ENCODE measurements at places on chromosomes 7 and 10.
A peak's percentile ranks its signal among the peaks of the same experiment; 100 is the strongest.

- DNase-seq, result no peak
These were observed 71.6 kb downstream of the PTPRE start for GRCh38 chr10:127978481-127978880.

GRCh38 chr10:21526860-21527597 is 1.5 kb upstream of the SKIDA1 start:
- peak; percentile 69 for DNase-seq

DNA sequence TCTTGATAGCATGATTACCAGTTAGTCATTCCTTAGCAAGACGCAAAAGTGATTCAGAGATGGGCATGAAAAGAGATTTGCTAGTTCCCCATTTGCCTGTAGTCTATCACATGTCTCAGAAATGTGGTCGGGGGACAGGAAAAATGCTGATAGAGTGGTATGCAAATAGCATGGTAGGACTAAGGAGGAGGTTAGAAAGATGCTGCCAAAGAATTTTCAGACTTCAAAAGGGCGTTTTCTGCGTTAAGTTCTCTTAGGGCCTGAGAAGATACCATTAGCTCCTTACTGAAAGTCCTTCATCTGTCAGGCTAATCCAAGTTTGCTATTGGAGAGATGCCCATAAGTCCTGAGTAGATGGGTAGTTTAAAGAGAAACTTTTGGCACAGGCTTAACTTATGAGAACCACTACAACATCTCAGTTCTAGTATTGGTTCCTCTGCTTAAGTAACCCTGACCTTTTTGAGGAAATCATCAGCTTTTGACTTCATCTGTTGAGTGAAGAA is 2.7 kb downstream of the CALD1 start:
- no peak for DNase-seq

DNA sequence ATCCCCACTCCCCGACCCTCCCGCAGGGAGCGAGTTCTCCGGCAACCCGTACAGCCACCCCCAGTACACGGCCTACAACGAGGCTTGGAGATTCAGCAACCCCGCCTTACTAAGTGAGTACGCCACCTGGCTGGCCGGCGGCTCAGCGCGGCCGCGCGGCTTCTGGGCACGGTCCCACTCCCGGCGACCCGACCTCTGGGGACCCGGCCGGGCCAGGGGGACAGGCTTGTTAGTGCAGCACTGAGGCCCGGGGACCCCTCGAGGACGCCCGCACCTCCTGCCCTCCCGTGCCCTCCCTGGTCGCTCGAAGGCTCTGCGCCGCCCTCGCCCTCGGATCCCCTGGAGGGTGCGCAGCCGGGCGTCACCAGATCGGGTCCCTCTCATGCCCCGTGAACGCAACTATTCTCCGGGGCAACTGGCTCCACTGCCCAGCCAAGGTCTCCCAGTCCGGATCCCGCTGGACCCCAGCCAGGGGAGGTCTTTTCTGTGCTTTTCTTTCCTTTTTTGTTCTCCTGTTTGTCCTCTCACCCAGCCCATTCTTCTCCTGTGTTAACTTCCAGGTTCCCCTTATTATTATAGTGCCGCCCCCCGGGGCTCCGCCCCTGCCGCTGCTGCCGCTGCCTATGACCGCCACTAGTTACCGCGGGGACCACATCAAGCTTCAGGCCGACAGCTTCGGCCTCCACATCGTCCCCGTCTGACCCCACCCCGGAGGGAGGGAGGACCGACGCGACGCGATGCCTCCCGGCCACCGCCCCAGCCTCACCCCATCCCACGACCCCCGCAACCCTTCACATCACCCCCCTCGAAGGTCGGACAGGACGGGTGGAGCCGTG is 81.8 kb downstream of the PAX2 start:
- DNase-seq, result no peak

DNA sequence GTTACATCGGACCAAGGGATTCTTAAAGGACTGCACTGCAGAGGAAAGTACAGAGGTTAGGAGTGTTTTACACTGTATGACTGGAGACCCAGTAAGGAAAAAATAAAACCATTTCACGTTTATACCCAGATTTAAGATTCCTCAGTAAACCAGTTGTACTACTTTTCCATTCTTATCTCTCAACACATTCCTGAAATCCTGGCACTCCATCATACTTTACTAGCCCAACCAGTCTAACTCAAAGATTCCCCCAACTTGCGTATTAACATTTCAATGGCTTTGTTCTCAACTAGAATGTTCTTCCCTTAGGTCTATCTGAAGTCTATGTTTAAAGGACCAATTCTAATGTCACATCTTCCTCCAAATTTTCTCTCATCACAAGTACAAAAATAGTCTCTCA is 8.0 kb downstream of the CCDC186 start:
- DNase-seq, result no peak

DNA sequence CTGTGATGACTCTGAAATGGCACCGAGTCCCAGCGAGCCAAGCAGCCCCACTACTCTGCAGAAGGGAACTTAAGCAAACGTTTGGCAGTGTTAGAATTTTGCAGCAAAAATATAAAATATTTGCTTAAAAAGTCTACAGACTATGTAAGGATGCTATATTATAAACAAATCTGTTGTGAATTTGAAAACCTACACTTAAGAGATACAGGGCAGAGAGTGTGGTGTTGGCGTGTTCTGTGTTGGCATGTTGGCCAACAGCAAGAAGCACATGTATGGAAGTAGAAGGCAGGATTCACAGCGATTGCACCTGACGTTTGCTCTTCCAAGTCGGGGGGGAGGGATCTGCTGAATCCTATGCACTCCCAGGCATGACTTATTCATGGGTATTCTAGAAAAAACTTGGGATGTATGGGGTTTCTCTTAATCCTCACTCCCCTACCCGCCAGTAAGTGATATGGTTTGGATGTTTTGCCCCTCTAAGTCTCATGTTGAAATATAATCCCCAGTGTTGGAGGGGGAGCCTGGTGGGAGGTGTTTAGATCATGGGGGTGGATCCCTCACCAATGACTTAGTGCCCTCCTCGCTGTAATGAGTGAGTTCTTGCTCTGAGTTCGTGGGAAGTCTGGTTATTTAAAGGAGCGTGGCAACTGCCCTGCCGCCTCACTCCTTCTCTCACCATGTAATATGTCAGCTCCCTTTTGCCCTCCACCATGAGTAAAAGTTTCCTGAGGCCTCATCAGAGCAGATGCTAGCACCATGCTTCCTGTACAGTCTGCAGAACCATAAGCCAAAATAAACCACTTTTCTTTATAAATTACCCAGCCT is 62.1 kb downstream of the PKD1L1 start:
- DNase-seq, result no peak

DNA sequence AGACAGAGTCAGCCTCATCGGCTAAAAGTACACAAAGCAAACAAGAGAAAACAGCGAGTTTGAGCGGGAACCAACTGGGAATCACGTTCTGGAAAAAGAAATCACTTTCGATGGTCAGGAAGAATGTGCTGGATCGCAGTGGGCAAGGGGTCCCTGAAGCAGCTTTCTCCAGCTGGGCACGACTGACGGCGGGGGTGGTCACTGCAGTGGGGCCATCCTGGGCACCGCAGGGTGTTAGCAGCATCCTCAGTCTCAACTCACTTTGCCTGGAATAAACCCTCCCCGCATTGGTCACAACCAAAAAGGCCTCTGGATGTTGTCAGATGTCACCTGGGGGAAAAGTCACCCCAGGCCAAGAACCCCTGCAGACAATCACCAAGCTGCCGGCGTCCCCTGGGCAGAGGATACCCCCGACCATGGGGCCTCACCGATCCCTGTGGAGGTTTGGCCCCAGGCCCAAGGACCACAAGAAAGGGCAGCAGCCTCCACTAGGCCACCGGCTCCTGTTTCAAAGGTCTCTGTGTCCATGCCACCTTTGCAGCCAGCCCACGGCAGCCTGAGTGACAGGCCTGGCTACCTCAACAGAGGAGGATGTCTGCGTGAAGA is 42.9 kb downstream of the EBF3 start:
- no peak for DNase-seq

DNA sequence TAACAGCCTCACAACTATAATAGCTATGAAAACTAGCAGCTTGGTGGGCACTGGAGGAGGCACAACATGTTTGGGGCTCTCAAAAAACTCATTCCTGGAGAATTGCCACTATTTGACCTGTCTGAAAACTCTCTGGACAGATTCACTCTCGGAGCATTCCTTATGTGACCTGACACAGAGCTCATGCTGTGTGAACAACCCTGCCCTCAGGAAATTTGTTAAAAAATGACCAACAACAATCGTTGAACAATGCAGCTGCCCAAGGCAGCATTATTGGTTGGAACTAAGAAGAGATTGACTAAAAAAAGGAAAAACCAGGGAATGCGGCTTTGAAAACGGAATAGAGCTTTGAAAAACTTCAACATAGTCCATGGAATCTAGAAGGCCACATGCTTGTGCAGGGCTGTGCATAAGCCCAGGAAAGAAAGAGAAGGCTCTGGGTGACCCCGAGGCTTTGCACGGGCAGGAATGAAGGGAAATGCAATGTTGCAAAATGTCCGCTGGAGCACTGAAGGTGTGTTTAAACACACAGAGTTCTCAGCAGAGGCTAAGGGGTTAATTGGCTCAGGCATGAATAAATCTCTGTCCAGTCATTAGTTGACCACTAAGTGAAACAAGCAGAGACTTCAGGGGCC is 52.8 kb downstream of the NAMPT start:
- no peak for DNase-seq

DNA sequence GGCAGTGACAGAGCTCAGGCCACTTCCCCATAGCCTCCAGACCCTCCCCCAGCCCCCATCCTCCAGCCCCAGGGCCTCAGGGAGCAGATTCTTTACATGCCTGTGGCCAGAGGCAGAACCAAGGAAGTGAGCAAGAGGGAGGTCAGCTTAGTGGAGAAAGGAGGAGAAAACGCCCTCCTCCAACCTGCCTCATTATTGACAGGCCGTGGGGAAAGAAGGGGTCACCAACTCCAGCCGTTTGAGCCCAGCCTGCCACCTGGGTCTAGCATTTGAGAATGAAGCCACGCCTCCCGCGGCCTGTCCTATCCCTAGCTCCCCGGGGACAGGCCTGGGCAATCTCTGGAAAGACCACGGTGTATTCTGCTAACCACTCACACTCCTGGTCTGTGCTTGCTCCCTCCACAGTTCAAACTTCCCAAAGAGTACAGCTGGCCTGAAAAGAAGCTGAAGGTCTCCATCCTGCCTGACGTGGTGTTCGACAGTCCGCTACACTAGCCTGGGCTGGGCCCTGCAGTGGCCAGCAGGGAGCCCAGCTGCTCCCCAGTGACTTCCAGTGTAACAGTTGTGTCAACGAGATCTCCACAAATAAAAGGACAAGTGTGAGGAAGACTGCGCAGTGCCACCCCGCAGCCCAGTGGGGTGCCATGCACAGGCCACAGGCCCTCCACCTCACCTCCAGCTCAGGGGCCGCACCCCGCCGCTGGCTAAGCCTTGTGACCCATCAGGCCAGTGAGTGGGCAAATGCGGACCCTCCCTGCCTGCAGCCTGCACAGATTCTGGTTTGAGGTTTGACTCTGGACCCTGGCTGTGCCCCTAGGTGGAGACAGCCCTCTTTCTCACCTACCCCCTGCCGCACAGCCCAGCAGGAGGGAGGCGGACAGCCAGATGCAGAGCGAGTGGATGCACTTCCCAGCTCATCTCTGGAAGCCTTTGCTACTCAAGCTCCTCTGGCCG is 14.3 kb upstream of the TRIM8 start:
- no peak for DNase-seq

Measured in hippocampal formation (tissue), 2 donors.